Stromal cell of bone marrow (primary cell): ENCODE measurements at places on chromosomes 7 and 10.

DNA sequence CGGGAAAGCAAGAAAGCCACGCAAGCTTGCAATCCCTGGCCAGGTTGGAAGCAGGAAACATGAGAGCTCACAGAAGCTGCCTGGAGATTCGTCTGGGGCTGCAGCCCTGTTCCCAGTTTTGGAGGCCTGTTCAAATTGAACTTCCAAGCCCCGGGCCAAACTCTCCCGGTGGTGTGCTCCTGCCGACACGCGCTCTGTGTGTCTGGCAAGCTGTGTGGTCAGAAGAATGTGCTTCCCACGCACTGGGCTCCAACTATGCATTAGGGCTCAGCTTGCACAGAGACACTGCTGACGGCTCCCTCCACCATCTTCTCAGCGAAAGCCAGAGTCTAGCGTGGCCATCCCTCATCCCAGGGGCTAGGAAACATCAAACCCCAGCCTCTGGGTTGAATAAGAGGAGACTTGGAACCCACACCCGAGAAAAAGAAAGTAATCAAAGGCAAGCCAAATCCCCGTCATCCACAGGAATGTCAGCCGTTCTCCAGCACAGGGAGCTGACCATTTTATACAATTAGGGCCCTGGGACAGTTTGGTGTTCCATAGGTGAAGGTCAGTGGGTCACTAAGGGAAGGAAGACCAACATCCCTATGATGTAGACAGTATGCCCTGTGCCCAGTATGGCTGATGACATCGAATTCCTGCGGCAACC lies 107.2 kb downstream of the FGFR2 start:
- no peak for DNase-seq

- DNase-seq, result peak; percentile 36
Observed at GRCh38 chr10:86931872-86932271, 25.5 kb downstream of the MMRN2 start.

DNA sequence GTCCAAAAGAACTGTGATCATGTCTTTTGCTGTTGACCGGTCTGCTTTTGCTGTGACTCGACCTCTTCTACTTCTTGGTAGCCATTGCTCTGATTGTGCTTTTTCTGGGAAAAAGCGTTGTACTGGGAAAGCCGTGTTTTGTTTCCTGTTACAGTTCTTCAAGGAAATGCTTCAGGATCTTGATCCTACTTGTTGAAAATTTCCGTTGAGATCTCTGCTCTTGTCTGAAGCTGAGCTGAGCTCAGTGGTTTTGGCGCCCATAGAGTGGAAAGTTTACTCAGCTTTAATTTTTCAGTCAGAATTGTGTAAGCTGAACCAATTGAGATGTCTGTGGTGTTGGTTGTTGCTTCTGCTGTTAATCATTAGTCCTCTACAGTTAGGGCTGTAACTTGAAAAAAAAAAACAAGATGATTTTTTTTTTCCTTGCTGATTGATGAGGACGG lies 302.2 kb downstream of the CCDC3 start:
- DNase-seq, result peak; percentile 79

- DNase-seq, result no peak
Observed at GRCh38 chr7:45185028-45185863, 27.7 kb downstream of the RAMP3 start.

- no peak for DNase-seq
Observed at GRCh38 chr10:123673198-123673597, 7.0 kb downstream of the GPR26 start.

- no peak for DNase-seq
Observed at GRCh38 chr10:72076756-72077155, 11.6 kb downstream of the SPOCK2 start.

GRCh38 chr7:6121141-6121540 lies 90.0 kb downstream of the ANKRD61 start:
- no peak for DNase-seq

DNA sequence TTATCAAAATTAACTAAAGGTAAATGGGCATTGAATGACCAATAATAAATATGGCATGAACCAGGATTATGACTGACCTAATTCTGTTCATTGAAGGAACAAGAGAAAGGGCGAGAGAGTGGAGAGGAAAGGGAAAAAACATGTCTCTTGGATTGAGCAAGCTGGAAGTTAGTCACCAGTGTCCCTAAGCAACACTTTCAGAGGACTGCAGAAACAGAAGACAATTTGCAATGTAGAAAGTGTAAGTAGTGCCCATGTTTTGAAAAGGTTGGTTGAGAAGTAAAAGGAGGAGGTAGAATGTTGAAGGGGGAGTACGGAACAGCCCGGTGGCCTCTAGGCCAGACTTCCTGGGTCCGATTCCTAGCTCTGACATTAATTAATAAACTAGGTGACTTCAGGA lies 94.6 kb downstream of the FAS start:
- DNase-seq, result no peak
